ENCODE measurements at places on chromosomes 5 and 9.

GRCh38 chr9:133581011-133581410 lies 28.2 kb downstream of the FAM163B start:
- no peak overlapping the region for H3K4me3 ChIP-seq
- H3K27me3 ChIP-seq = peaks cover 31% of the 10 kb centered on the region
- peaks cover 20% of the 10 kb centered on the region for H3K4me1 ChIP-seq

DNA sequence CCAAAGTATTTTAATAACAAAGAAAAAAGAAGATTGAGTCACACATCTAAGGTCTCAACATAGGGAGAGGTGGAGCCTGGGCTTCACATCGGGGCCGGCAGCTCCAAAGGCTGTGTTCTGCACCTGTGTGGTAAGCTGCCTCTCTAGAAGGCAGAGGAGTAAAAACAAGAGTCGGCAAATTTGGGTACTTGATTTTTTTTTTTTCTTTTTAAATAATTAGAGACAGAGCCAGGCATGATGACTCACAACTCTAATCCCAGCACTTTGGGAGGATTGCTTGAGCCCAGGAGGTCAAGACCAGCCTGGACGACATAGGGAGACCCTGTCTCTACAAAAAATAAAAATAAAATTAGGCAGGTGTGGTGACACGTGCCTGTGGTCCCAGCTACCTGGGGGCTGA lies 4.7 kb downstream of the URM1 start:
- no peaks in the 10 kb centered on the region for H3K27me3 ChIP-seq
- H3K4me3 ChIP-seq = no peak overlapping the region
- no peak overlapping the region for H3K27ac ChIP-seq
- H3K36me3 ChIP-seq = peaks cover 53% of the 10 kb centered on the region

GRCh38 chr9:135321580-135321979 lies 158.0 kb upstream of the PPP1R26 start:
- DNase-seq = no peak
- no peaks in the 10 kb centered on the region for H3K36me3 ChIP-seq
- peaks cover 2% of the 10 kb centered on the region for H3K27me3 ChIP-seq
- H3K4me1 ChIP-seq = no peaks in the 10 kb centered on the region
- H3K4me3 ChIP-seq = no peak overlapping the region

DNA sequence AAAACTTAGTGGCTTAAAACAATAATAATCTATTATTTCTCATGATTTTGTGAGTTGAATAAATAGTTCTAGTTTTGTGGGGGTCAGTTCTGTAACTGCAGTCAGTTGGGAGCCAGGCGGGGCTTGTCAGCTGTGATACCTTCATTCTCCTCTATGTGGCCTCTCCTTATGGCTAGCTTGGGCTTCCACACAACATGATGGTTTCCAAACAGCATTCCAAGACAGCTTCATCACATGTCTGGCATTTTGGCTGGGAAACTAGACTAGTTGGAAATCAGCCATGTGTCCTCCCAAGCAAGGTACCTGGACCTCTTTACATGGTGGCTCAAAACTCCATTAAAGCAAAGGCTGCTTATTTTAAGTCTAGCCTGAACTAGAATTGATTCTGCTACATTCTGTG lies 61.4 kb upstream of the RANBP3L start:
- H3K4me1 ChIP-seq = peaks cover 4% of the 10 kb centered on the region
- H3K36me3 ChIP-seq = no peaks in the 10 kb centered on the region
- no peaks in the 10 kb centered on the region for H3K27me3 ChIP-seq
- no peak overlapping the region for H3K4me3 ChIP-seq
- DNase-seq = no peak

Data from naive thymus-derived CD8-positive, alpha-beta T cell (primary cell).